Stimulated activated CD8-positive, alpha-beta memory T cell treated with anti-CD3 and anti-CD28 coated beads, Interleukin-15, amount 100 ng/mL, for 4 hours (primary cell): ENCODE measurements at places on chromosomes 7 and 10.

DNA sequence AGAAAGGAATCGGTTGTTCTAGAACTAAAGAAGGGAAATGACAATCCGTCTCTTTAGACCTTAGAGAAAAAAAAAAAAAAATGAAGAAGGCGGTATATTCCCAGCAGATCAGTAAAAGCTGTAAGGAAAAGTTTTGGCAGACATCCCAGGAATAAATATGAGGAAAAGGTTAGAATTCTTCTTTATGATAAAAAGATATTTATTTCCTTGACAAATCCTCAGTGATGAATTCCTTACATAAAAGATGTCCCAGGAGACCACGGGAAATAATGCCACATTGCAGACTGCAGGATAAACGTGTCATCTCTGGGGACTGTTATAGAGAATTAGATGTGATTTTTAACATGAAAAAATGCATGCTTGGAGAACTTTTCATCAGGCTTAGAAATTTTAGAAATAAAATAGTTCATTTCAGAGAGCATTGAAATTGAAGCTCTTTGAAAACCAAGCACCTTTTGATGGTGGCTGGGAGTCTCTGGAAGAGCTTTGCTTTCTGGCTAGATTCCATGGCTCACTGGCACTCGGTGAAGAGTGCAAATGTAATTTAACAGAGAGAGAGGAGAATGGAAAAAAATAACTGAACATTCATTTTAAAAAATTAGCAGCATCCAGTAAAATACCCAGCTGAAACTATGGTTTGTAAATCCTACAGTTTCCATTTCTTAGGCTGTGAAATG lies 98.2 kb downstream of the PRPF18 start:
- no peak for DNase-seq

DNA sequence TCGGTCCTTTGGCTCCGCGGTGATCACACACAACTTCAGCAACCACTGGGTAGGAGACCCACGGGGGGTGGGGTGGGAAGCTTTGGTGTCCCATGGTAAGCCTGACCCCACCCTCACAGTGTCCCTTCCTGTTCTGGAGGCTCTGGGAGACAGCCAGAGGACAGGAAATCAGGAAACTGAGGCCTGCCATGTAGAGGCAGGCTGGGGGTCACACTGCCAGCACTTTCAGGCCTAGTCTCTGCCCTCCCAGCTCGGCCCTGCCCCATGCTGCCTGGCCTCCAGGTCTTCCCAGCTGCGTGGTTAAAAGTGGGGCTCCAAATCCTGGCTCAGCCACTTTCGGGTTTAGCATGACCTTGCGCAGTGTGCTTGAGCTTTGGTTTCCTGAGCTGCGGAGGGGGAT lies 10.9 kb downstream of the AQP1 start:
- no peak for DNase-seq

- DNase-seq = no peak
Measured at GRCh38 chr10:97518301-97519043, 19.7 kb downstream of the UBTD1 start.

- DNase-seq = no peak
Measured at GRCh38 chr10:112951359-112952281, 1.6 kb downstream of the TCF7L2 start.
